Right lobe of liver (tissue), 6 donors: ENCODE measurements at places on chromosomes 11 and 22.

- no peak for DNase-seq
These were observed 144.1 kb downstream of the MIAT start for GRCh38 chr22:26801449-26801848.

DNA sequence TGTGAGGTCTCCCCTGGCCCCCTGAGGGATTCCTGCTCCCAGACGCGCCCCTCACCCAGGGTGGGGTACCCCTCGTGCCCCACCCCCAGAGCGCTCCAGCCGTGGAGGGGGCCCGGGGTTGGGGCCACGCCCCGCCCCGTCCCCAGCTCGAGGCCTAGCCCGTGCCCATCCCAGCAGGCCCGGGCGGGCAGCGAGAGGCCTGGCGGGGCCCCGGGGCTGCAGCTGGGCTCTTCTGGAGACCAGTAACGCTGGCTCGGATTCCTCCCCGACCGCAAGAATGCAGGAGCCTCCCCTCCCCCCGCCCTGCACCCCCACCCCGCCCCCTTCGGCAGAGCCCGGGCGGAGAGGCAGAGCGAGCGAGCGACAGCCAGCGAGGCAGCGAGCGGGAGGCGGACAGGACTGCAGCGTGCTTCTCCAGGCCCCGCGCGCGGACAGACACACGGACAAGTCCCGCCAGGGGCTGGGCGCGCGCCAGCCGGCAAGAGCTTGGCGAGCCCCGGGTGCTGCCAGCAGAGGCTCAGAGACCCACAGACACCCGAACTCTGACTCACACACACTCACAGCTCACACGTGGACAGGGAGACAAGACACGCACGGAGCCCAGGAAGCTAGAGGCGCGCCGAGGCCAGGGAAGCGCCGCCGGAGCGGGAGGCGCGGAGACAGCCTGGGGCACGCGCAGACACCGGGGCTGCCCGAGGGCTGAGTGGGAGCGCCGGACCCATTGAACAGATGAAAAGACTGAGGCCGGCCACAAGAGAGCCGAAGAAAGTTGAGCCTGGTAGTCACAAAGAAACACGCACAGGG, 15.2 kb downstream of the BCL9L start:
- DNase-seq = no peak

GRCh38 chr11:84901991-84902390, 725.2 kb downstream of the DLG2 start:
- no peak for DNase-seq

DNA sequence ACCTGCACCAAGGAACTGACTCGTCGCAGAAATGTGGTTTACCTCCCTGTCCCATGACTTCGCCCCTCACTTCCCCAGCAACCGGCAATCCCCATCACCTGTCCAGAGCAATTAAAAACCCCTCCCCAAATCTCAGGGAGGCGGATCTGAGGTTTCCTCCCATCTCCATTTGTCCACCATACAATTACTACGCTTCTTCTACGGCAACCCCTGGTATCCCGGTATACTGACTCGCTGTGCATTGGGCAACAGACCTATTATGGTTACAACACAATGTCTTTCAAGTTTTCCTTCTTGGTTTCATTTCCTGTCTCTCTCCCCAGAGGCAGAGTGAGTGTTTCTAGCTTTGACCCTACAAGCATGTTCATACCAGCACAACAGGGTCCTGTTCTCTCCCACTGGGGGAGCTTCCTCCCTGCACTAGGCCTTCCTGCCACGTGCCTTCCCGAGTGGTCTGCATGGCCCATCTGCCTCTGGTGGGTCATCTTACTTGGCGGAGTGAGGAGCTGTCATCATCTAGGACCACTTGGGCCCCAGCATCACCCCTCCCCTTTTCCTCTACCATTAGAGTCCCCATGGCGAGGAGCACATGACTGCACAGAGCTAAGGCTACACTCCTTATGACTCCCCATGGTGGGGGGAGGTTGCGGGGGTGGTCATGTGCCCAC, 30.3 kb upstream of the NAP1L4 start:
- DNase-seq = no peak

GRCh38 chr11:3809624-3809928, 1.2 kb downstream of the PGAP2 start:
- DNase-seq = no peak

- peak; percentile 76 for DNase-seq
These were observed 36.3 kb downstream of the BCR start for GRCh38 chr22:23216461-23217170.

DNA sequence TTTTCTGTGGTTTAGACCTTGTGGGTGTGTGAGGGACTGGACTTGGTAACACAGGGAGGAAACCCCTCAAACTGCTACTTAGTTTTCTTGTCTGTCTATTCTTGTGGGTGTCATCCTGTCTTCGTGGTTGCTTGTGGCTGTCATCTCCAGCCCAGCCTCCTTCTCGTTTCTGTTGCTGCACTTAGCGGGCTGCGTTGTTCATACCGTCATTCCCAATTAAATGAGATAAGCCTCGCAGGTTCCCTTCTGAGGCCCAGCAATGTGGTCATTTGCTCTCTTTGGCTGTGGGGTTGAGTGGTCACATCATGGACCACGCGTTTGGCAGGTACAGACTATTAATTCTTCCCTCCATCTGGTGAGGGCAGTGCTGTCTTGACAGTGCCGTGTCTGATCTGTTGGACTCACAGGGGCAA, 18.8 kb downstream of the PANX1 start:
- no peak for DNase-seq

GRCh38 chr11:130640526-130640925, 192.1 kb downstream of the ADAMTS15 start:
- DNase-seq = no peak

GRCh38 chr11:121206810-121207209, 85.8 kb upstream of the SC5D start:
- DNase-seq = no peak

- no peak for DNase-seq
These were observed 13.6 kb downstream of the RIBC2 start for GRCh38 chr22:45427114-45427513.

- DNase-seq = no peak
These were observed 50.8 kb downstream of the FLRT1 start for GRCh38 chr11:64086258-64087123.

DNA sequence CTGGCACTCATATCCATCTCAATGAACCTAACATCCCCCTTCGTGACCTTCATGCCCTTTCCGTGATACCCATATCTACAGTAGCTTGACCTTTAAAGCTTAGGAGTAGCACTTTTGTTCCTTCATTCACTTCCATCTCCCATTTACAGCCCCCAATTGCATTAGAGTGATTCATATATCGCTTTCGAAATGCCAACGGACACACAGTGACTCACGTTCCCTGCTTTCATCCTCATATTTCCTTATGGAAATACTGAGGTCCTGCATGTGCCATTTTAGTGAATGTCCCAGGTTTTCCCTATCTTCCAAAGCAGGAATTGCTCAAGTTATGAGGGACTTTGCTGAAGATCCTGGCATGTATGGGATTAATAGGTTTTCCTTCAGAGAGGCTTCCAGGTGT, 44.3 kb upstream of the CEP126 start:
- no peak for DNase-seq

- DNase-seq = no peak
These were observed 576.9 kb upstream of the ANO5 start for GRCh38 chr11:21615955-21616371.

- no peak for DNase-seq
These were observed 16.8 kb upstream of the OSBPL5 start for GRCh38 chr11:3181725-3182461.

DNA sequence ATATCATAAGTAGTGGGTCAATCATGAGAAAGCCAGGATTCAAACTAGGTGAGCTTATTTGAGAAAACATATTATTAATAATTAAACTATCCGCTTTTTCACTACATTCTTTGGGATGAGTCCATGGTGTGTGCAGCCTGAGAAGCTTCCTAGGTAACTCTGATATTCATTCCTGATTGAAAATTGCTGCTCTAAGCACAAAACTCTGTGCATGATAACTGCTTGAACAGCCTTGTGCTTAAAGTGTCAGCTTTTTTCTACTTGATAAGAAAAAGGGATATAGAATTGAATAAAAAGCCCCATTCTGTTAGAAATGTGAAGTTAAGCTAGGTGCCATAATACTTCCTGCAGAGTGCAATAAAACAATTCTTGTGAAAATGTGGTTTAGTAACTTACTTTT, 343.5 kb upstream of the LUZP2 start:
- DNase-seq = no peak

GRCh38 chr11:9396310-9396709, 11.9 kb downstream of the IPO7 start:
- no peak for DNase-seq

- DNase-seq = no peak
These were observed 4.2 kb upstream of the ME3 start for GRCh38 chr11:86676533-86677154.
